ENCODE measurements at places on chromosomes 7 and 10.

GRCh38 chr10:130542761-130543160 lies 406.6 kb downstream of the GLRX3 start:
- DNase-seq = no peak

DNA sequence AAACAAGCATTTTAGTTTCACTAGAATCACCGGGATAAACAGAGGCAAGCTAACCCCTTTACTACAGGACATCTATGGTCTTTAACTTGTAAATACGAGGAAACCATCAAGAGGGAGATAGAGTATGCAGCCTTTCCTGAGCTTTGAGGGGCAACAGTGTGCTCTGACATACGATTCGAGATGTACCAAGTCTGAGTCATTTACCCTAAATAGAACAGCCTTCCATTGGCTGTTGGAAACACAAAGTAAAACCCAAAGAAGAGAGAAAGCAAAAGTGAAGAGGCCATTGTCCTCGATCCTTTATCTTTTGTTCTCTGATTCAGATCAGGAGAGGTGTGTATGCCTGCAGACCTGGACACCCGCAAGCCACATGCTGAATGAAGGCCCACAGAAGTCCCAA lies 289.5 kb downstream of the KCNMA1 start:
- DNase-seq = no peak

DNA sequence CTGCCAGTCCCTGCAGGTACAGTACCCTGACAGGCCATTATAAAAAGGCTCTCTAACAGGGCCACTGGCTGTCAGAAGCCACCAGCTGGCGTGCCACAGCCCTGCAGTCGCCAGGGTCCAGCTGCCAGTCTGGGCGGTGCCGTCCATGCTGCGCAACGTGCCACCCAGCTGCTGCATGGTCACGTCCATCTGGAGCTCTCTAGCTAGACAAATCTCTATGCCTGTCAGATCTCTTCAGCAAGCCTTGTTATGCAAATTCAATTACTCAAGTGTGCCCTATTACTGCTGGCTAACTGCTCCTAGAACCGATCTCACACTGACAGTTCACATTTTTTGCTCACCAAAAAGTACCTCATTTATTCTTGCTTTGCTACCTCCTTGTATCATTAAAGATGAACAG lies 75.9 kb downstream of the HIBADH start:
- no peak for DNase-seq

DNA sequence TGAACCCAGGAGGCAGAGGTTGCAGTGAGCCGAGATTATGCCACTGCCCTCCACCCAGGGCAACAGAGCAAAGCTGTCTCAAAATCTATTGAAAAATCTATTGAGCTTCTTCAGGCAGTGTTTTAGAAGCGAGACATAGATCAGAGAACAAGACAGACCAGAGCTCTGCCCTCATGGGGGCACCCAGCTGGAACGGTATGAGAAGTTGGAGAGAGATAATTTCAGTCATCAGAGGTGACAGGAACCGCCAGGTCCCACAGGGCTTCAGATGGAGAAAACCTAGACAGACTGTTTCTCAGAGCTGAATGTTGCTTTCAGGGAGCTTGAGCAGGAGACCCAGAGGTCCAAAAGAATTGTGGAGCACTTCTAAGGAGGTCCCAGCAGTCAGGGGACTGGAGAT lies 14.2 kb upstream of the GTF2IRD1 start:
- DNase-seq = no peak

DNA sequence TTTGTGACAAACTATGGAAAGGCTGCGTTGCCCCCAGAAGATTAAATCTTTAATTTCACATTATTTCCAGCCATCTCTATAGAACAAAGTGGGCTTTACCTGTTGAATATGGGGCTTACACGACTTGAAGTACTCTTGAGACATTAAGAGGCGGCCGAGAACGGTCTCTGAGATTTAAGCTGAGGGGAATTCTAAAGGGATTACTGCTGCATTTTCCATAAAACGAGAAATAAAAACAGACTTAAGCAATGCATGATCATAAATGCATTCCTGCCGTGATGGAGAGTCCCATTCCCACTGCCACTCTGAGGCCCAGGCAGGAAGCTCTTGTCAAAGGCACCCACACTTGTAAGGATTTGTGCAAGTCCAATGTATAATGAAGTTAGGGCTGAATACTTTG lies 329.7 kb upstream of the SHH start:
- DNase-seq = no peak

- no peak for DNase-seq
Measured at GRCh38 chr7:27453702-27454405, 208.8 kb downstream of the HIBADH start.

GRCh38 chr10:49743464-49744075 lies 18.6 kb downstream of the OGDHL start:
- DNase-seq = no peak

- DNase-seq = no peak
Measured at GRCh38 chr10:117980755-117981702, 65.7 kb downstream of the RAB11FIP2 start.

DNA sequence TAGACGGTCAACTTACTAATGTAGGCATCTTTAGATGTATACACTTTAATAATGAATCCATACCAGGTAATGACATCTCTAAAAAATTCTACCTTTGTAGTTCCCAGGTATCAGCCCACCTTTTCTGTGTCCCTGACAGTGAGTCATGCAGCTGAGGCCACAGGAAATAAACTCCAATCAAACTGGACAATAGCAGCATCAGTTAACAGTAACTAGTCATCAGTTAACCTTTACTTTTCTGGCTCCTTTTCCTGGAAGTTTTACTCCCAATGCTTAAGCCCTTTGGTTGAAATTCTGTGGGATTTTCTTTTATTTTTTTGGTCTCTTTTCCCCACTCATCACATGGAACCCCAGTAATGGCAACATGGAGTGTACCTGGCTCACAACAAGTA lies 617.6 kb downstream of the SORCS3 start:
- no peak for DNase-seq

DNA sequence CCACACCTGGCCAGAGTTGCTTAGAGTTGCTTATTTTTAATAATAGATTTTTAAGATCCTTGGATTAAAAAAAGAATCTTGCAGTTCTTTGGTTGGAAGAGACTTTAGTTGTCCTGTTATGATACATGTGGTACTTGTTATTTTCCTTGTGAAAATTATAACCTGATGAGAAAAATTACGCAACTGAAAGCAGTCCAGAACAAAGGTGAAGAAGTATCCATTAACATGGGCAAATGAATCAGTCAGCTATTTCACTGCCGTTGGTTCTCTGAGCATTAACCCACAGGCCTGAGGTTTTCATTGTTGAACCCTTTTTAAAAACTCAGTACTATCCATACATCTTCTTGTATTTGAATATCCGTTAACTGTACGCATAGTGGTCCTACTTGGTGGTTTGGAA lies 68.2 kb downstream of the GALNT11 start:
- no peak for DNase-seq

GRCh38 chr10:69160809-69161241 lies 19.2 kb upstream of the SUPV3L1 start:
- no peak for DNase-seq

DNA sequence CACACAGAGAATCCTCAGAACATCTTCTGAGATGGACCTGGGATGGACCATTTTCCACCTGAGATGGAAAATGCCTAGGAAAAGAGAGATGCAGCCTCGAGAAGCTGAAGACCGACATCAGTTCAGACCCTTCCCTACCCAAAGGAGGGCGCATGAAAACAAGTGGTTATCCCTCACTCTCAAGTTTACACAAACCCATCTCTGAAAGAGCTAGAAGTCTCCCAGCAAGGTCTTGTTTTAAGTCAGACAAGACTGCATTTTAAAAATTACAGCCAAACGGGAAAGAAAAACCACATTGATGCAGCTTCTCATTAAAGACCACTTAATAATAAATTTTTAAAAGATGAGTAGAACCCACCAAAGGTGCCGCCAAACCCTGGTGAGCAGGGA lies 1.3 kb downstream of the RAPGEF5 start:
- no peak for DNase-seq

DNA sequence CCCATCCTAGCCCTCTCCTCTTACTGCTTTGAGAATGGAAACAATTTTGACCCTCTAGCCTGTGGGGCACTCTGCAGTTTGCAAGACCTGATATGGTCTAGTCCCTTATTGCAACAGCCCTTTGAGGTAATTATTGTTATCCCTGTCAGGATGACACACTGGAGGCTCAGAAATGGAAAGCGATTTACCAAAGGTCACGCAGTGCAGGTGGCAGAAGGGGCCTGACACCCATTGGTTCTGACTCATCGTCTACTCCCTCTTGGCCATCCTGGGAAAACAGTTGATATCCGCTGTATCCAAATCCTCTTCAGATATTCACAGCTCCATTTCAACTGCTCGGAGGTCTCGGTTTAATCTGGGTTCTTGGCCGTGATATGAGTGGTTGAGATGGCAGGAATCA lies 44.7 kb upstream of the AQP1 start:
- no peak for DNase-seq

- no peak for DNase-seq
Measured at GRCh38 chr7:582931-583330, 63.3 kb upstream of the PDGFA start.

DNA sequence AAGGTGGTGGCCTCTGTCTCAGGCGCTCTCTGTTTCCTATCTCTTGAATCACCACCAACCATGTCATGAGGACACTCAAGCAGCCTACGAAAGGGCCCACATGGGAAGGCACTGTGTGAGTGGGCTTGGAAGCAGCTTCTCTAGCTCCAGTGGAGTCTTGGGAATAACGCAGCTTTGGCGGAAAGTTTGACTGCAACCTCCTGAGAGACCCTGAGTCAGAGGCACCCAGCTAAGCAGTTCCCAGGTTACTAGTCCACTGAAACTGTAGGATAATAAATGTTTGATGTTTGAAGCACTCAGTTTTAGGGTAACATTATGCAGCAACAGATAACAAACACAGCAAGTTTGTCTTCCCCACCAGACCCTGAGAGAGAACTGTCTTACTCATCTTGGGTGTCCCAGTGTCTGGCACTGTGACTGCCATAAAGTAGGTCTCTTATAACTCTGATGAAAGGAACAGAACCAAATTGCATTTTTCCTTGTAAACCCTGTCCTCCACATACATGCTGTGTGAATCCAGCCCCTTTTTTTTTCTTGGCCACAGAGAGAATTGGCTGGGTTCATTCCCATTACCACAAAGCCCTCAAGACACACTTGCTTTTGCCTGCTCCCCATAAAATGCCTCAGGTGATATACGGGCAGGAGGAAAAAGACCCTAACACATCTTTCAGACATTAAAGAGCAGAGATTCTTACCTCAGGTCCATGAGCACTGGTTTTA lies 185.5 kb downstream of the ZNF365 start:
- no peak for DNase-seq

DNA sequence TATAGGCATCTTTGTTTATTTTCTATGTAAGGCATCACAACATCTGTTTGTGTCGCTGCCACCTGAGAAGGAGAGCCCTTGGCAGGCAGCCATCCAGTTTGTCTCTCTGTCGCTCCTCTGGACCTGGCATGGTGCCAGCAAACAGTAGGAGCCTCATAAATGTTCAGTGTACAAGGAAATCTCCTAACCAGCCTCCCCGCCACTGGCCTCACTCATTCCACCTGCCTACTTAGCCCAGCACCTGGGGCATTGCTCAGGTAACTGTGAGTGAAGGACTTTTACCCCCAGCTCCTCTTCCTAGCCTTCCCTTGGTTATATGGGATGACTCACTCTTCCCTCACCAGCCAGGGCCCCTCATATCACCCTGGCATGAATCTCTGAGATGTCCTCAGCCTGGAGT lies 61.7 kb upstream of the NPTX2 start:
- no peak for DNase-seq

DNA sequence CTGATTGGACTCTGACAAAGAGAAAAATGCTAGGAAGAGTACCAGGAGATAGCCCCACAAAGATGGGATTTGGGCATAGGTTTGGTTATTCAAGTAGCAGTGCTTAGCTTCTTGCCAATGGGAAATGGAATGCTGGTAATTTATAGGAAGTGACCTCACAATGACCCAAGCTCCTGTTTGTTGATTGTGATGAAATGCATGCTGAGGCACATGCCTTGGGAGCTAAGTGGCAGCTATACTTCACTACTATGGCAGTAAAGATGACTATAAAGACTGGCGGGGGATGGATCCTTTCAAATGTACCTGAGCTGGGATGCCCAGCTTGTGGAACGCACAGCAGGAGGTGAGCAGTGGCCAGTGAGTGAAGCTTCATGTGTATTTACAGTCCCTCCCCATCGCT lies 153.8 kb downstream of the ZNF22 start:
- no peak for DNase-seq

- DNase-seq = no peak
Measured at GRCh38 chr7:131532570-131533091, 23.8 kb downstream of the PODXL start.

- DNase-seq = no peak
Measured at GRCh38 chr10:117928741-117929140, 118.0 kb downstream of the RAB11FIP2 start.

- no peak for DNase-seq
Measured at GRCh38 chr10:29454250-29454649, 165.4 kb downstream of the LYZL1 start.

- peak; percentile 86 for DNase-seq
Measured at GRCh38 chr7:140230516-140230860, 53.7 kb upstream of the KDM7A start.

DNA sequence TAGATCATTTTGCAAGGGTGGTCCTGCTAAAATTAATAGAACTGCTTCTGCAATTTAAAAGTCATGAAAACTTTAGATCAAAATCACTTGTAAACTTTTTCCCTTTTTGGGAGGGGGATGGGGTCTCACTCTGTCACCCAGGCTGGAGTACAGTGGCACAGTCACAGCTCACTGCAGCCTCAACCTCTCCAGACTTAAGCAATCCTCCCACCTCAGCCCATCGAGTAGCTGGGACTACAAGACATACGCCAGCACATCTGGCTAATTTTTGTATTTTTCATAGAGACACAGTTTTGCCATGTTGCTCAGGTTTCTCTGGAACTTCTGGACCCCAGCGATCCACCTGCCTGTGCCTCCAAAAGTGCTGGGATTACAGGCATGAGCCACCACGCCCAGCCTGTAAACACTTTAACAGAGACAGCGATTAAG lies 79.7 kb downstream of the LRRC17 start:
- DNase-seq = no peak

DNA sequence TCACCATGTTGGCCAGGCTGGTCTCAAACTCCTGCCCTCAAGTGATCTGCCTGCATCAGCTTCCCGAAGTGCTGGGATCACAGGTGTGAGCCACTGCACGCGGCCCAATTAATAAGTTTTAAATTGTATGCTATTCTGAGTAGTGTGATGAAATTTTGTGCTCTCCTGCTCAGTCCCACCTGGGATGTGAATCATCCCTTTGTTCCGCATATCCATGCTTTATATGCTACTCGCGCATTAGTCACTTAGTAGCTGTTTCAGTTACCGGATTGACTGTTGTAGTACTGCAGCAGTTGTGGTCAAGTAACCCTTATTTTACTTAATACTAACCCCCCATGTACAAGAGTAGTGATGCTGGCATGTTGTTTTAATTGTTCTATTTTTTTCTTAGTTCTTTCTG lies 47.3 kb upstream of the OIT3 start:
- no peak for DNase-seq

DNA sequence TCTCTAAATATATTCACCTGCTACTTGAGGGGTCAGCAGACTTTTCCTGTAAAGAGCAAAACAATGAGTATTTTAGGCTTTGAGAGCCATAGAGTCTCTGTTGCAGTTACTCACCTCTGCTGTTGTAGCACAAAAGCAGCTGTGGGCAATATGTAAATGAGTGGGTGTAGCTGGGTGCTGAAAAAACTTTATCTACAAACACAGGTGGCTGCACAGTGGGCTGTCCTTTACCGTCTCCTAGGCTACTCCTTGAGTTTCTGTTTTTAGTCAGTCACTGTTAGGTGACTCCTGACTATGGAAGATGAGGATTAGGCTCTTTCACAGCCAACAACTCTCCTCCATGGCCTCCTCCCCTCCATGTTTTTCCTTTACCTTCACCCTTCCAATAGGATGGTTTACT lies 286.1 kb upstream of the C7orf33 start:
- DNase-seq = no peak

Measured in activated naive CD8-positive, alpha-beta T cell treated with anti-CD3 and anti-CD28 coated beads, Interleukin-2, amount 10 ng/mL, durations not matched to agents 7 days and 5 days (primary cell).